ENCODE measurements at places on chromosomes 1 and 21.

GRCh38 chr1:246583448-246584185 lies 17.4 kb downstream of the CNST start:
- peaks cover 26% of the 10 kb centered on the region for H3K4me1 ChIP-seq
- no peaks in the 10 kb centered on the region for H3K27me3 ChIP-seq
- no peak overlapping the region for H3K4me3 ChIP-seq
- no peak for ATAC-seq
- H3K27ac ChIP-seq, result peak overlapping the region; percentile 66

- H3K27me3 ChIP-seq, result no peaks in the 10 kb centered on the region
- no peak overlapping the region for H3K4me3 ChIP-seq
- H3K4me1 ChIP-seq, result peaks cover 9% of the 10 kb centered on the region
- no peak for ATAC-seq
- H3K36me3 ChIP-seq, result peaks cover 56% of the 10 kb centered on the region
Measured at GRCh38 chr1:218297867-218298266, 12.8 kb downstream of the RRP15 start.

DNA sequence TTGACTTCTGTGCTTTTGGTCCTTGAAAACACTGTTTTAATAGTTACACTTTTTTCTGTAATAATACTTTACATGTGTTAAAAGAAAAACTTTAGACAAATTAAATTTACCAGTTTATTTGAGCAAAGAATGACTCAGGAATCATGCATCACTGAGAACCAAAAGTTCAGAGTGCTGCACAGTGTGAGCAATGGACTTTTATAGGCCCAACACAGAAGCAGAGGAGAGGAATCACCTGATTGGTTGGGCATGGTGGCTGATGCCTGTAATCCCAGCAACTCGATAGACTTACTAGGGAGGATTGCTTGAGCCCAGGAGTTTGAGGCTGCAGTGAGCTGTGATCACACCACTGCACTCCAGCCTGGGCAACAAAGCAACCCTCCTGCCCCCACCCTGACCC lies 29.3 kb downstream of the ZNF648 start:
- H3K36me3 ChIP-seq, result peaks cover 5% of the 10 kb centered on the region
- H3K4me1 ChIP-seq, result peaks cover 10% of the 10 kb centered on the region
- no peak overlapping the region for H3K27ac ChIP-seq
- H3K27me3 ChIP-seq, result no peaks in the 10 kb centered on the region
- H3K4me3 ChIP-seq, result no peak overlapping the region

DNA sequence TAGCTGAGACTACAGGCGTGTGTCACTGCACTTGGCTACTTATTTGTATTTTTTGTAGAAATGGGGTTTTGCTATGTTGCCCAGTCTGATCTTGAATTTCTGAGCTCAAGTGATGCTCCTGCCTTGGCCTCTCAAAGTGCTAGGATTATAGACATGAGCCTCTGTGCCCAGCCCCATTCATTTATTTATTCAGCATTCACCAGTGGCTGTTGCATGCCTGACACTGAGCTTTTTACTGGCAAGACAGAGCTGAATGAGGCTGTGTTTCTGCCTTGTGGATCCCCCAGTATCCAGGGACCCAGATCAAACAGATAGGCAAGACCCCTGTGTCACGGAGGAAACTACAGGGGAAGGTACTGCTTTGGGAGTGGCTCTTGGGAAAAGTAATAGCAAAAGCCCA lies 109.4 kb downstream of the DISC1 start:
- H3K27ac ChIP-seq, result no peak overlapping the region
- H3K4me3 ChIP-seq, result no peak overlapping the region
- no peak for ATAC-seq
- no peaks in the 10 kb centered on the region for H3K36me3 ChIP-seq

DNA sequence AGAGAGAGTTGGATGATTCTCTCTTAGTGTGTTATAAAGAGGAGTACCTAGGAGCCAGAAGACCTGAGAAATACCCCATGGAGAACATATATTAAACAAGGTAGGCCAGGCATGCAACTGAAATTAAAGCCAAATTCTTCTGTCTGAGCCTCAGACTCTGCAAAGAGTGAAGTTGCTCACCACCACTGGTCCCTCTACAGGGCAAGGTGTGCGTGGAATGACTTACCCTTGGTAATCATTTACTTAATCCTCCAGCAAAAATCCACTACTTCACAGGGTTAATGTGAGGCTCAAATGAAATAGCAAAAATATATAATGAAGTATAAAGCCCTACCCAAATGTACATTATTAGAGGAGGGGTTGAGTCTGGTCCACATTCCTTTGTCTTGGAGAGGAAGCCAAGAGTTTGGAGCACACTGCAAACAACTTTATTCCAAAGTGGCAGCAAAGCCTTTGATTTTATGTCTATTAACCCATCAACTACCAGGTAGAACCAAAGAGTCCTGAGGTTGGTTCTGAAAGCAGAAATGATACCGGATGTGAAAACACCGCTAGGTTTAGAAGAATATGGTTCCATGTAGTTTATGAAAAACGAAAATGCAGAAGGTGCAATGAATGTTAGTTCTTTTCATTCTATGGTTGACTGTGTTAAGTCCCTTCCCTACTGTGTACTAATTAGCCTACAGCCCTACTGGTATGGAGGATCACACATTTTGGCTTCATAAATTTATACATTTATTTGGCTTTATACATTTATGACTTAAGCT lies 8.5 kb downstream of the SSR2 start:
- H3K36me3 ChIP-seq, result peaks cover 94% of the 10 kb centered on the region
- H3K4me1 ChIP-seq, result peaks cover 7% of the 10 kb centered on the region
- H3K27ac ChIP-seq, result peak overlapping the region; percentile 31
- no peak for ATAC-seq

- no peaks in the 10 kb centered on the region for H3K4me1 ChIP-seq
- H3K4me3 ChIP-seq, result no peak overlapping the region
- H3K36me3 ChIP-seq, result no peaks in the 10 kb centered on the region
- no peak for ATAC-seq
Measured at GRCh38 chr1:21590126-21590880, 78.9 kb downstream of the RAP1GAP start.

GRCh38 chr1:64861611-64862010 lies 104.7 kb downstream of the JAK1 start:
- peaks cover 30% of the 10 kb centered on the region for H3K4me1 ChIP-seq
- H3K27ac ChIP-seq, result peak overlapping the region; percentile 72
- H3K36me3 ChIP-seq, result peaks cover 86% of the 10 kb centered on the region
- no peak for ATAC-seq
- no peak overlapping the region for H3K4me3 ChIP-seq
- no peaks in the 10 kb centered on the region for H3K27me3 ChIP-seq

DNA sequence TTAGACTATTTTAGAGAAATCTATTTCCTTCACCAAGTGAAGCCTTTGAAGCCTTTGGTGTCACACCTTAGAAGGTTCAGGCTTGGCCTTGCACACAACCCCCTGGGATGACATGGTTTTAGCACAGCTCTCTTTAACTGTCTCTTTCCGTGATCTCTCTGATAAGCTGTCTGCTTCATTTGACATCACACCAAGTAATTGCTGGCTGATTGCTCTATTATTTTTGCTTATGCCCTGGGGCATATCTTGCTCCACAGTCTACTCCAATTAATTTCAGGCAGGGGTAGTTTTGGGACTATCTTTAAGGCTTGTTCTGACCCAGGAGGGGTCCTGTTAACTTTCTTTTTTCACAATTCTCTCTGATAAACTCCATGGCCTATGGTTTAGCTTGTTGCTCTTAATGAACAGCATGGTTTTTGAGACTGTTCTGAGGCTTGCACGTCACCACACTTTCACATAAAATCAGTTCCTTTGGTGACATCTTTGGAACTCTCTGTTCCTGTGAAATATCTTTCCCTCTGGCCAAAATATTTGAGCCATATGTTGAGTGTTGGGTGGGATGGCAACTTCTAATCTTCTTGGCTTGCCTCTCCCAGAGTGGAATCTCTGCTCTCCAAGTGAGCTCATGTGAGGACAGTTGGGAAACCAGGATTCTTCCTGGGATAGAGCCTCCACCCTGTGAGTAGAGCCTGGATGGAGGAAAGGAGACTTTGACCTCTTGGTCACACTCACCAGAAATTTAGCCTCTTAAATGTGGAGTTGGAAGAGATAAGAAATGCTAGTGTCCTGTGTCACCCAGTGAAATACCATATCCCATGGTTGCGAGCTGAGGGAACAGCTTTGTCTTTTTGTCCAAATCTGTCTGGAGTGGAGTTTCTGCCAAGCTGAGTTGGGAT lies 63.6 kb downstream of the MAP3K21 start:
- no peak overlapping the region for H3K4me3 ChIP-seq
- H3K27ac ChIP-seq, result no peak overlapping the region
- no peak for ATAC-seq
- H3K27me3 ChIP-seq, result peaks cover 22% of the 10 kb centered on the region

DNA sequence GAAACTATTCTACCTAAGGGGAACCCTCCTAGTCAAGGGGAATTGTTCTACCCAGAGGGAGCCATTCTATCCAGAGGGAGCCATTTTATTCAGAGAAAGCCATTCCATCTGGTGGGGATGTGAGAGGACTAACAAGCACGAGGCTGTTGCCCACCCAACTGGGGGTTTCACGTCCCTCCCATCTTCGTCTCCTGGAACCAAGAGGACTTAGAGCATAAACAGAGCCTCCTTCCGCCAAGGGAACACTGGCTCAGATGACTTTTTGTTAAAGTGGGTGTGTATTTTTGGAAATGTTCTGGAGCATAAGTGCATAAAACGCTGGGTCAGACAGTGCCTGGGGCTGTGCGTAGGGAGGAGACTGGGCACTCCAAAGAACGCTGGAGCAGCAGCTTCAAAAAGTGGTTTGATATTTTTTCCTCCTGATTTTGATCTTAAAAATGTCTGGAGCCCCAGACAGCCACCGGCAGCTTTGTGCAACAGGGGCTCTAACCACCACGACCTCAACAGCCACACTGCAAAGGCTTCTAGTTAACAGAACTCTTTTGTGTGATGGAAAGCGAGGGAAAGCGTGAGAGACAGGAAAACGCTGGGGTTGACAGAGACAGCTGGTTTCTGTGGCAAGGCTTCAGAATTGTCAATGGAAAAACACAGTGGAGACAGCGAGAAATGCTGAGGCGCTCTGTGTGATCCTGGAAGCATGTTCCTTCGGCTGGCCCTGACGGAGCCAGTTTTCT lies 363.6 kb upstream of the CAMK1G start:
- ATAC-seq, result no peak
- H3K27me3 ChIP-seq, result peaks cover 27% of the 10 kb centered on the region
- no peak overlapping the region for H3K4me3 ChIP-seq
- H3K4me1 ChIP-seq, result no peaks in the 10 kb centered on the region

DNA sequence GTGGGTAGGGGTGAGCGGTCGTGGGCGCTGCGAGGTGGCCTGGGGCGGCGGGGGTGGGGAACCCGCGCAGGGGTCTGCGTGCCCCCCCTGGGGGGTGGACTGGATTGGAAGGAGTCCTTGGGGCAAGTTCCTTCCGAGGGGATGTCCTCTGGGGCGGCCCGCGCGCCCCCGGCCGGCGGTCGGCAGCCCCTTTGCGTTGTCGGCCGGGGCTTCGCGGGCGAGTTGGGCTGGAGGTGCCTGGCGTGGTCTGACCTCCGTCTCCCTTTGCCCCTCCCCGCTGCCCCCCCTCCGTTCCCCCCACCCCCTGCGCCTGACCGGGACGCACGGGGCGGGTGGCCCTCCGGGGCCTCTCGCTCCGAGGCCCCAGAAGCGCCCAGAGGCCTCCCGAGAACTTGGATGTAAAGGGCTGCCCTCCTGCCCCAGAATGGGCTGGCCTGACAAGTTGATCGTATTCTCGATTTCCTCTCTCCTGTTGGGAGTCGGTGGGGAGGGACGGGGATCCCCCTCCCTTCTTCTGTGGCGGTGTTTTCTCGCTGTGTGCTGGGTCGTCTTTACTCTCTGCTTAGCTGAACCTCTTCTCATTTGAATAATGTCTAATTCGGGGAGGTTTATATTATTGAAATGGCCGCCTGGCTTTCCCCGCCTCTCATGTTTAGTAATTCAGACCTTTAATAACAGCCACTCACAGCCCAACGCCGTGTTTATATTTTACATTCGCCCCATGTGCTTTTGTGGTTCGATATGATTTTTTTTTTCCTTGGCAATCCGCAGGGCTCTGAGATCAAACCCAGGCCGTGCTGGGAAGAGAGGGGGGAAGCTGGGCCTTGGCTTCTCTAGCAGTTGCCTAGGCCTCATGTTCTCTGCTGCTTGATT lies 1.3 kb downstream of the POU2F1 start:
- peak overlapping the region; percentile 80 for H3K4me3 ChIP-seq
- peaks cover 22% of the 10 kb centered on the region for H3K36me3 ChIP-seq

DNA sequence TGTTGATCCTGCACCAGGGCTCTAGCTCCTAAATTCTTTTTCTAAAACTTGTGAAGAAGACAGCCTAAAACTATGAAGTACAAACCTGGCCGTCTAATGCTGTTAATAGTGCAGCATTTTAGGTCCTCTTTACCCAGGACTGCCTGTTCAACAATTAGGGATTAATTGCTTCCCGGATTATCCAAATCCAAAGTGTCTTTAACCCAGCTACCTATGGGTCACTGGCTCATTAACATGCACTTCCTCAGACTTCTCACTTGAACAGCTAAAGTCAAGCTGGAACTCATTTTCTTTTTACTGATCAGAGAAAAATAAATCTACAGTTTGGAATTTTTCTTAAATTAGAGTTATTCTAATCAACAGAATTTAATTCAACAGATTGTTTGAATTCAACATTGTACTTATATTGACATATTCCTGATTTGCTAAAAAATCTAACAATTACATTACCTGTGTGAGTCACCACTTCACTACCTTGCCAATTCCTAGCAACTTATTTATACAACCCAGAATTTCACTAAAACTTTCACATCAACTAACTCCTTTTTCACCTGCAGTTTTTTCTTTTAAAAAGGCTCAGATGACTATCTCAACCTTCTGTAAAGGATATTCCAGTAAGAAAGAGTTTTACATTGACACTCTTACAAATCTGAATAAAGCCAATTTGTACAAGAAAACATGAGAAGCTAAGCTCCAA lies 3.3 kb downstream of the HNRNPU start:
- H3K27ac ChIP-seq, result peak overlapping the region; percentile 77
- no peaks in the 10 kb centered on the region for H3K27me3 ChIP-seq
- no peak for ATAC-seq
- H3K4me1 ChIP-seq, result peaks cover 40% of the 10 kb centered on the region
- H3K36me3 ChIP-seq, result peaks cover 88% of the 10 kb centered on the region

- no peaks in the 10 kb centered on the region for H3K36me3 ChIP-seq
- ATAC-seq, result no peak
- H3K27ac ChIP-seq, result no peak overlapping the region
Measured at GRCh38 chr1:232260861-232261260, 369.1 kb downstream of the SIPA1L2 start.

GRCh38 chr1:97743129-97743528 lies 177.7 kb downstream of the DPYD start:
- no peak overlapping the region for H3K4me3 ChIP-seq
- no peak overlapping the region for H3K27ac ChIP-seq
- H3K27me3 ChIP-seq, result no peaks in the 10 kb centered on the region
- no peak for ATAC-seq

- no peak overlapping the region for H3K4me3 ChIP-seq
- H3K4me1 ChIP-seq, result no peaks in the 10 kb centered on the region
- ATAC-seq, result no peak
- no peak overlapping the region for H3K27ac ChIP-seq
- no peaks in the 10 kb centered on the region for H3K36me3 ChIP-seq
Measured at GRCh38 chr21:36547464-36547863, 67.5 kb upstream of the CLDN14 start.

DNA sequence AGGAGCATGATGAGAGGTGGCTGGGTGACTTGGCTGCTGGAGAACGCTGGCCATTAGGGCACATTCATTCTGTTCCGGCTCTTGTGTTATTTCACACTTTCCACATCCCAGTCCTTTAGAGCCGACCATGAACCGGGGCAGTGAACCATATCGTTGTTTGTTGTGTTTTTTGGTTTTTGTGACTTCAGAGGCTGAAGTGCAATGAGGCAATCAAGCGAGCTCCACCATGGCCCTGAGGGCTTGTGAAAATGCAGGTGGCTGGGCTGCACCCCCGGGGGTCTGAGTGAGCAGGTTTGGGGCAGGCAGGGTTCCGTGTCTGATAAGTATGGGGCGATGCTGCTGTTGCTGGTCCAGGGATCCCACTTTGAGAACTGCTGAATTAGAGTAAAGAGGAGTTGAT lies 23.7 kb downstream of the ABCG1 start:
- no peaks in the 10 kb centered on the region for H3K36me3 ChIP-seq
- no peak overlapping the region for H3K4me3 ChIP-seq
- H3K27ac ChIP-seq, result no peak overlapping the region
- peaks cover 27% of the 10 kb centered on the region for H3K4me1 ChIP-seq

Measured in activated T-helper 17 cell treated with anti-CD3 and anti-CD28 coated beads, Interleukin-2, amount 50 U/mL, for 72 hours (primary cell).